ENCODE measurements at places on chromosomes 7 and 10.

DNA sequence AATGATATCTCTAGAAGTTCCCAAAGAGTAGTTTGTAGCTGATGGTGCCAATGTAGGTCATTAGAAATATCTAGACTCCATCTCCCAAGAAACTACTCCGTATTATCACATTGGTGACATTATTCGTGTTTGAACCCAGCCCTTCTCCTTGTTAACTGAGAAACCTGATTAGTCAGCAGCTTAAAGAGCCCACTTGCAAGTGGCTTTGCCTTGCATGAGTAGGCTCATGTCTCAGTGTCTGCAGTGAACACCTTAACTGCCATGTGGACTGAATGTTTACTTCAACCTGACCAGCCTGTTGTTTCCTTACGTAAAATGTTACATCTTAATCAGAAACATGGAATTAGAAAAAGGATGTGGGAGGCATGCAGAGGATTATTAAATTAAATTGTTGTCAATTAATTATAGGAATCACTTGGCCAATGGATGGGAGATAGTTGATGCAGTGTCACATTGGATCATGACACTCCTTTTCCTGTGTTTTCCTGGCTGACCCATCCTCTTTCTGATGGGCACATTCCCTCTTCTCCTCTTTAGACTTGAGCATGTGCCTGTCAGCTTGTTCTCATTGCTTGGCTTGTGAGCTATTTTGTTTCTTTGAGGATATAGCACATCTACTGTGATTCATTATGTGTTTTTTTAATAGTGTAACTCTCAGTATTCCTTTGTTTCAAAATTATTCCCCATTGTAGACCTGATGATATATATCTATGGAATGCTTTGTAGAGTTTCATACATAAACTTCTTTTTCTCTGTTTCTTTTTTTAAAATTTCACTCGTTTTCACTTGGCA, 18.0 kb downstream of the STARD3NL start:
- no peak for DNase-seq

DNA sequence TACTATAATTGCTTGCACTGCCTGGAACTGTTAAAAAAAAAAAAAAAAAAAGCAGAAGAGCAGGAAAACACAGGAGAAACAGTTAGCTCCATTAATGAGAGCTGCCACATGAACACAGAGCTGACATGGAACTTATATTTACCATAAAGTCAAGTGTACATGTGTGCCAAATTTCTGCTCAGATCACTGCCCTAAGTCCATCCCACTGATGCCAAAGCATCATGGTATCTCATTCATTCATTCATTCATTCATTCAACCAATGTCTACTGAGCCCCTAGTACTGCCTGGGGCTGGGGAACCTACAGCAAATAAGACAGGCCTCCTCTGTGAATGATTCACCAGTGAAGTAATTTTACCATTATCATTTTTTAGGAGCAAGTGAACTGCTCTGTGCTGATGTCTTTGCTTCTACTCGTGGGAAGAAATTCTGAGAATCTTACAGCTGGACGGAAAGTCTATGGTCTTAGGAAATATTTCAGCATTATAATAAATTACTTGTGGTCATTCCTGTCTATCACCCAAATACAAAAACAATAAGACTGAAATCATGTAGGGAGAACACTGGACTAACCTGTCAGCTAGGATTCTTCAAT, 58.8 kb upstream of the ABLIM1 start:
- DNase-seq, result no peak

DNA sequence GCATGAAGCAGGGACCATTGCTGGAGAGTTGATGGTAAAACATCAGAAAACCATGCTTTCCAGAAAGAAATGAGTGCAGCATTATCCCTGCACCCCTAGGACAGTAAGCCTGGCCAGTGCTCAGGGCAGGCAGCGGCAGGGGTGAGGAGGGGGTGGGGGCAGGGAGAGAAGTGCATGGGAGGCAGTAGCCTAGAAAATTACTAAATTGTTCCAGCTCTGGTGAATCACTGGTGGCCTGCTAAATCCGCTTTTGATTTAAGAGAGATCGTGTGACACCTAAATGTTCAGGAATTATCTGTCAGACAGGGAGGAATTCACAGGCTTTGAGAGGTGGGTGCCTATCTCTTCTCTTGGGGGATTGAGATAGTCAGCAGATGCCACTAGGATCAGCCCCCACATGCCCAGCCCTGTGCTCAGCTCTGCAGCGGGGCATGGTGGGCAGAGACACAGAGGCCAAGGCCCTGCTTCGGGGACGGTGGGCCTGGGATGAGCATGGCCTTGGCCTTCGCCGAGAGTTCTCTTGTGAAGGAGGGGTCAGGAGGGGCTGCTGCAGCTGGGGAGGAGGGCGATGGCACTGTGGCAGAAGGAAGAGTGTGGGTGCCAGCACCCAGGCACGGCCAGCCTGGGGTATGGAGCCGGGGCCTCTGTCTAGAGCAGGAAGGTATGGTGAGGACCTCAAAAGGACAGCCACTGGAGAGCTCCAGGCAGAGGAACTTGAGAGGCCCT, 5.0 kb upstream of the AQP1 start:
- no peak for DNase-seq

- DNase-seq, result no peak
Measured at GRCh38 chr10:122184254-122184653, 86.8 kb upstream of the BTBD16 start.

- DNase-seq, result peak; percentile 34
Measured at GRCh38 chr10:118720685-118721538, 33.9 kb downstream of the CACUL1 start.

DNA sequence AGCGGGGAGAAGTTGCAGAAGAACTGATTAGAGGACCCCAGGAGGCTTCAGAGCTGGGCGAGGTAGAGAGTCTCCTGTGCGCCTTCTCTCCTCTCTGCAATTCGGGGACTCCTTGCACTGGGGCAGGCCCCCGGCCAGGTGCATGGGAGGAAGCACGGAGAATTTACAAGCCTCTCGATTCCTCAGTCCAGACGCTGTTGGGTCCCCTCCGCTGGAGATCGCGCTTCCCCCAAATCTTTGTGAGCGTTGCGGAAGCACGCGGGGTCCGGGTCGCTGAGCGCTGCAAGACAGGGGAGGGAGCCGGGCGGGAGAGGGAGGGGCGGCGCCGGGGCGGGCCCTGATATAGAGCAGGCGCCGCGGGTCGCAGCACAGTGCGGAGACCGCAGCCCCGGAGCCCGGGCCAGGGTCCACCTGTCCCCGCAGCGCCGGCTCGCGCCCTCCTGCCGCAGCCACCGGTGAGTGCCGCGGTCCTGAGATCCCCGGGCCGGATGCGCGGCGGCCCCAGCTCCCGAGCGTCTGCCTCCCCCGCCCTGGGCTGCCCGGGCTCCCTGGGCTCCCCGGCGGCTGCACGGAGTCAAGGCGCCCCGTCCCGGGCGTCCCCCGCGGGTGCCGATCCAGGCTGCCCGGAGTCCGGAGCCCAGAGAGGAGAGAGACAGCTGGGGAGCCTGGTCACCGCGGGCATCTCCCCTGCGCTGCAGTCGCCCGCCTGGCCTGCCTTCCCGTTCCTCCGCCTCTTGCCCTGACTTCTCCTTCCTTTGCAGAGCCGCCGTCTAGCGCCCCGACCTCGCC, at the start of gene PLAU:
PLAU (plus strand) TSS at position 369 of the 789 bp plus-strand sequence. CDS start 424 bp downstream, outside the sequence.
- no peak for DNase-seq

DNA sequence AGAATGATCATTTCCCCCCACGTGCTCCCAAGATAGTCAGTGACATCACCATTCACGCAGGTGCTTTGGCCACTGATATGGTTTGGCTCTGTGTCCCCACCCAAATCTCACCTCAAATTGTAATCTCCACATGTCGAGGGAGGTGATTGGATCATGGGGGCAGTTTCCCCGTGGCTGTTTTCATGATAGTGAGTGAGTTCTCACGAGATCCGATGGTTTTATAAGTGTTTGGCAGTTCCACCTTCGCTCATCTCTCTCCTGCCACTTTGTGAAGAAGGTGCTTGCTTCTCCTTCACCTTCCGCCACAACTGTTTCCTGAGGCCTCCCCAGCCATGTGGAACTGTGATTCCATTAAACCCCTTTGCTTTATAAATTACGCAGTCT, 205.4 kb upstream of the SH2B2 start:
- no peak for DNase-seq

DNA sequence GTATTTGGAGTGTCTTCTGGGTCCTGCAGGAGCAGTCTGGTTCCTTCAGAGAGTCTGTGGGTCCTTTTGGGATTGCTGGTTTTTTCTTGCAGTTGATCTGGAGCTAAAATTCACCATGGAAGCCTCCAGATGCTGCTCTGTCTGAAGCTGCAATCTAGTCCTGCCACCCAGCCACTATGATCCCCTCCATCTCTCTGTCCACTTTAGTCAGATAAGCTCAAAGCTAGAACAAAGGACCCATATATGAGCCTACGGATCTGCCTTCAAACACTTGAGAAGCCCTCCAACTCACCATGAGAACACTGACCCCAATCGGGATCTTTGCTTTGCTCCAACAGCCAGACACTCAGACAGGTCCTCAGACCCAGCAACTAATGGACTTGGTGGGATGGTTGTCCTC, 618 bp upstream of the TBXAS1 start:
- DNase-seq, result no peak

- no peak for DNase-seq
Measured at GRCh38 chr10:84348860-84349259, 20.5 kb downstream of the CCSER2 start.

- DNase-seq, result no peak
Measured at GRCh38 chr7:39589323-39590111, 23.3 kb downstream of the YAE1 start.

DNA sequence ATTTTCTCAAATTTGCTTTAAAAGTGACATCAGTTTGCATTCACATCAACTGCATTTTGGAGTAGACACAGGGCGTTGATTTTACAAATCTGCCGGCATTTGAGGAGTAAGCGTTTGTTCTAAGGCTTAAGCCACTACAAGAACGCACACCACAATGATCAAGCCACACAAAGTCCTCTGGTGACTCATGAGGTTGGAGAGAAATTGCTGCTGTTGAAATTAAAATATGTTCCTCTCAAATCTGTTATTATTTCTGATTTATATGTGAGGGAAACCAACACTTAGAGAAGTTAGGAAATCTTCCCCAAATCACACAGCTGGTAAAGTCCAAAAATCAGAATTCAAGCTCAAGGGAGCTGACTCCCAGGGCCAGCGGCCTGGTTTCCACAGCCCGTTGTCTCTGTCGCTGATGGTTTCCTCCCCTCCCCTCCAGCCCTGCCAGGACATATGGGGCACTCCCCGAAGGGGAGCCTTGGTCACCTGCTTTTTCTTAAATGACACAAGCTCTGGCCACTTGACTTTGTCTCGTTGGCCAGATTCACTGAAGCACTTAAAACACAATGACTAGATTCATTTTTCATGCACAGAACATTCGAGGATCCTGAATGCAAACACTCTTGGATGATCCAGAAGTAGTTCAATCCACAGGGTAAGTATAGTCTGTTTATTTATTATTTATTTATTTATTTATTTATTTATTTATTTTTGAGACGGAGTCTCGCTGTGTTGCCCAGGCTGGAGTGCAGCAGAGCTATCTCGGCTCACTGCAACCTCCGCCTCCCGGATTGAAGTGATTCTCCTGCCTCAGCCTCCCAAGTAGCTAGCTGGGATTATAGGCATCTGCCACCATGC, 29.2 kb upstream of the KLF6 start:
- no peak for DNase-seq

GRCh38 chr7:25726170-25726780, 425.7 kb upstream of the NFE2L3 start:
- no peak for DNase-seq

- DNase-seq, result no peak
Measured at GRCh38 chr7:3259711-3260400, 41.2 kb upstream of the SDK1 start.
